Stimulated activated CD4-positive, alpha-beta T cell treated with anti-CD3 and anti-CD28 coated beads, Interleukin-4, amount 100 ng/mL, for 24 hours (primary cell): ENCODE measurements at places on chromosomes 2 and 18.
A peak's percentile ranks its signal among the peaks of the same experiment; 100 is the strongest.

- DNase-seq: no peak
These were observed 54.2 kb upstream of the CTDP1 start for GRCh38 chr18:79625195-79625923.

GRCh38 chr2:198749364-198749763, 708.4 kb downstream of the SATB2 start:
- DNase-seq: no peak

DNA sequence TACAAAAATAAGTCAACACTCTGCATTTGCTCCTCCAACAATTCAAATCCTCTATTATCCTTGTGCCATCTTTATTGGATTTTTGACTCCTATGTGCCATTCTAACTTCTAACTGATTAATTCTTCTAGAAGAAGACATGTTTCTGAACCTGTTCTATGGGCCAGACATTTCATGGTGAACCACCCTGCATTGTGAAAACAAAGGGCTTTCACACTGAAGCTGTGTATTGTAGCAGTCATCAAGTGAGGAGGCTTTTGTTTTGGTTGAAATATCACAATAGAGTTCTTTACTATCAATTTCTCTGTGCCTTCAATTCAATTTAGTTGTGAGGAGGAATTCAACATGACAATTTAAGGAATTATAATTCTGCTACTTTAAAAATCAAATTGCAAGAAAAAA, 357.9 kb downstream of the PLCL1 start:
- DNase-seq: no peak

- DNase-seq: no peak
These were observed 264.1 kb downstream of the CDH20 start for GRCh38 chr18:61597316-61597715.

DNA sequence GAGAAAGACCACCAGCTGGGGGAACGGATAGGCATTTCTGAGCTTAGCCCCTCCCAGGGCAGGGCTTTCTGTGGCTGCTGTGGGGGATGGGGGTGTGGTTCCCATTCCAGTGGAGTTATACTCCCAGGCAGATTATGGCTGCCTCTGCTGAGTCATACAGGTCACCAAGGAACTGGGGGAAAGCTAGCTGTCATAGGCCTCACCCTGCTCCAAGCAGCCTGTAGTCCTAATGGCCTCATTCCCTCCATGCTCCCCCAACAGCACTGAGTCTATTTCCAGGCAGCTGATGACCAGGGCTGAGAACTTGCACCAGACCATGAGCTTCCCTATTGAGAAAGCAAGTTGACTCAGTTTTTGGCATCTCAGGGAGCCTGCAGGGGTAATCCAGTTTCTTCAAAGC, 87.1 kb downstream of the GPR39 start:
- DNase-seq: no peak

GRCh38 chr2:205148755-205149154, 533.5 kb upstream of the NRP2 start:
- no peak for DNase-seq

DNA sequence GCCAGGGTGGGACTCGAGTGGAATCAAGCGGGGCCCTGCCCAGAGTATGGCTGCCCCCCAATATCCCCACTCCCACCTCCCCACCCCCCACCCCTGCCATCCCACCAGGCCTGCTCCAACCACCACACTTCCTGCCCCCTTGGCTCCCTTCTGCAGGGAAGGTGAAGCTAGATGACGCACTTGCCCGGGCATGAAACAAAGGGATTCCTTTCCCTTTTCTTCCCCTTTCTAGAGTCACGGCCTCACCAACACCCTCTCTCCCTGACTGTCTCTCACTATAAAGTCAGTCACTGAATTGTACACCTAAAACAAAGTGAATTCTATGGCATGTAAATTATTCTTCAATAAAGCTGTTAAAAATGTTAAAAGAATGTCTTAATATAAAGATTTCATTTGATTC, 16.0 kb downstream of the ZBTB7C start:
- DNase-seq: no peak

DNA sequence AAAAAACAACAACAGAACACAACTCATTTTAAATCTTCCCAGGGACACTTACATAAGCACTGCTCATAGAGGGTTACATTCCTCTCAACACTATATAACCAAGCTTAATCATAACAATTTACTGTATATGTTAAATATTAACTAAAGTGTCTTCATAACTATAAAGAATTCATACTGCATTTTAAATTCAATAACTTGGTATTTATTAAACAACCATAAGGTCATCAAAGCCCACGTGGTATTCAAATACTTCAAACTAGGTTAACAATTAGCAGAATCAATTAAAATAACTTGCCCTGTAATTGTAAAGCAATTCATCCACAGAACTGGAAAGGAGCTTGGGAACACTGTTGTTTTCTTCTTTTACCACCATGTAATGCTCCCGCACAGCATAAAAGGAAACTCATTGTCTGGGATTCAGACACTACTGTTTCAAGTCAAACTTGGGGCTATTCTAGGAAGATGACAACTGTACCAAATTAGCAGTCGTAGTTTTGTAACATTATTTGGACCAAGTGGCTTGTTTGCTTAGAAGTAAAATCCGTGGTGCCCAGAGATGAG, 10.4 kb downstream of the GAREM1 start:
- DNase-seq: no peak

DNA sequence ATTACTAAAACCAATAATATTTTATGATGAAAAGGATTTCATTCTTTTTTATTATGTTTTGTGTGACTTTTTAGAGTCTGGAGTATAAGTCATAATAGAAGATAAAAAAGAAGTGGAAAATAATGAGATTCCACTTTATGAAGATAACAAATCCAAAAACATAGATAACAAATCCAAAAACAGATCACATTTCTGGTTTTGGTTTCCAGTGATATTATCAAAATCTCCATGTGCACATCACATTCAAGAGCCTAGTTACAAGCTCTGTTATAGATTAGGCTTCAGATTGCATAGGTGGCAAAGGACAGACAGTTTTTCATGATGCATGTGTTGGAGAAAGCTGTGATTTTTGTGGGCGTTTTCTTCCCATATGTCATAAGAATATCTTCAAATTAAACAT, 648.2 kb downstream of the STK39 start:
- DNase-seq: no peak

DNA sequence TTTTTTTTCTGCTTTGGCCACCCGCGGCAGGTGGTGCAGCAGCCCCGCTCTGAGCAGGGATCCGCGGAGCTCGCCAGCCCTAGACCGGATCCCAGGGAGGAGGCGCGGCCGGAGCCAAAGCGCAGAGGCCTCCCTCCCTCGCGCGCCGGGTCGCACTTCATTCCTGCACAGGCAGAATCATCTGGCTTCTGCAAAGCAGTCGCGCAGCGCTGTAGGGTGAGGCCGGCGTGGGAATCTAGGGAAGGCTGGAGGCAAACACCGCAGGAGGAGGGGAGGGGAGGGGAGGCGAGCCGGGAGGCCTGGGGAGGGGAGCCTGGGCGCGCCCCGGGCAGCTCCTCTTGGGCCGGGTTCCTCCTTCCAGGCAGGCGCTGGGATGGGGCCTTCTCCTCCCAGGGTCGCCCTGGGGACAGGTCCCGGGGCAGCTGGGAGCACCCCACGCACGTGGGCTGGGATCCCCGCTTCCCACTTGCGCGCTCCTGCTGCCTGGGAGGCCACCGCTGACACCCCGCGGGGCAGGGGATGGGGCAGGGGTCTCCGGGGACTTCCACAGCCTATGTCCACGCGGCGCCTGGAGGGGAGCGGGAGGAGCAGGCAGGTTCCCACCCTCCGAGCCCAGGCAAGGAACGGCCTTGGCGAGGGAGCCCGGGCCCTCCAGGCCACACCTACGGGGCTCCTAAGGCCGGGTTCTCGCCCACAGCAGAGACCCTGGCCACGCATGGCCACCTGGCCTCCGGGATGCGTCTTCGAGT, 45.0 kb downstream of the MBP start:
- no peak for DNase-seq

DNA sequence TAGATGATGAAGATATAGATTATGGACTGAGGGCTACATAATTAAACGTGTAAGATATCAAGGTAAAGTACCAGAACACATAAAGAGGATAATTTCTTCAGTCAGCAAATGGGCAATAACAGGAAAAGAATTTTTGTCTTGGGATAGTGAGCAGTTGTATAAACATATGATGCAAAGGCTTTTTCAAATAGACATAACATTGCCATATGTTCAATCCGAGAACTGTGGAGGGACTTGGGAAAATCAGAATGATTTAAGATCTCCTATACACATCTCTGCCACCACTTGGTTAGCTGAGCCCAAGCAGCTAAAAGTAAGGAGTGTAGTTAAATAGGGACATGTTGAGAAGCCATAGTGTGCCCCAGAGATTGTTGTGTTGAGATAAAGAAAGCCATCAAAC, 287.6 kb upstream of the ZNF521 start:
- no peak for DNase-seq

- DNase-seq: no peak
These were observed 56.7 kb upstream of the EML6 start for GRCh38 chr2:54666634-54667265.

DNA sequence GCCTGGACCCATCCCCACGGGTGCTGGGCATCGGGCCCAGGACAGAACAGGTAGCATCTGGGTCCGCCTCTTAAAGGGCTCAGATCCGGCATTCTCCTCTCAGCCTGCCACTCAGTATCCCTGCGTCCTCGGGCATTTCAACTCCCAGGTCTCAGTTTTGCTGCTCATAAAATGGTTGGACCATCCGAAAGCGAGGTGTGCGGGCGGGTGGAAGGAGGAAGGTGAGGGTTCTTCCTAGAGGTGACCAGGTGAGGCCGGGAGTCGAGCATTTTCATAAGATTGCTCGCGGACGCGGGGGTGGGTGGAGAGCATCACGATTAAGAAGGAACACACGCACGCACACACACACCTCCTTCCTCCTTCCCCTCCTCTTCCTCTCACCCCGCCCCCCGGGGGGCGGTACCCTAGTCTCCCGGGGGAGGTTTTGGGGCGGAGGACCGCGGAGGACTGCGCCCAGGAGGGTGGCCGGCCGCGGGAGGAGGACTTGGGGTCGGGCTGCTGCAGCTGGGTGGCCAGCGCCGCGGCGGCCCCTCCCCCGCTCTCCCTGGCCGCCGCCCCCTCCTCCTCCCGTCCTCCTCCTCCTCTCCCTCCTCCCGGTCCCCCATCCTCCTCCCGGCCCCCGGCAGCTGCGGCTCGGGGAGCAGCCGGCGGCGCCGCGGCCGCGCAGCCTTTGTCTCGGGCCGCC, 97.9 kb upstream of the GPR45 start:
- DNase-seq: peak; percentile 8

GRCh38 chr2:45892425-45892745, 240.9 kb downstream of the PRKCE start:
- DNase-seq: no peak
